ENCODE measurements at places on chromosomes 5 and 9.

DNA sequence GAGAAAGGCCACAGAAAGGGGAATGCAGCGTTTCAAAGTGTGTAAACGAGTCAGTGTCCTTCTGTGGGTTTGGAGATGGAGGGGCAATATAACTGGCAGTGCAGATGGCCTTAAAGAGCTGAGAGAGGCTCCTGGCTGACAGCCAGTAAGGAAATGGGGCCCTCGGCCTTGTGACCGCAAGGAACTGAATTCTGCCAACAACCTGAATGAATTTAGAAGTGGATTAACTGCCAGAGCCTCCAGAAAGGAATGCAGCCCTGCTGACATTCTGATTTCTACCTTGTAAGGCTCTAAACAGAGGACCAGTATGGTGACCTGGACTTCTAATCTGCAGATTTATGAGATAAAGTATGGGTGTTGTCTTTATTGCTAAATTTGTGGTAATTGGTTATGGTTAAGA lies 17.5 kb upstream of the NREP start:
- no peak for DNase-seq

GRCh38 chr5:176379881-176380280 lies 8.5 kb downstream of the NOP16 start:
- DNase-seq = no peak

DNA sequence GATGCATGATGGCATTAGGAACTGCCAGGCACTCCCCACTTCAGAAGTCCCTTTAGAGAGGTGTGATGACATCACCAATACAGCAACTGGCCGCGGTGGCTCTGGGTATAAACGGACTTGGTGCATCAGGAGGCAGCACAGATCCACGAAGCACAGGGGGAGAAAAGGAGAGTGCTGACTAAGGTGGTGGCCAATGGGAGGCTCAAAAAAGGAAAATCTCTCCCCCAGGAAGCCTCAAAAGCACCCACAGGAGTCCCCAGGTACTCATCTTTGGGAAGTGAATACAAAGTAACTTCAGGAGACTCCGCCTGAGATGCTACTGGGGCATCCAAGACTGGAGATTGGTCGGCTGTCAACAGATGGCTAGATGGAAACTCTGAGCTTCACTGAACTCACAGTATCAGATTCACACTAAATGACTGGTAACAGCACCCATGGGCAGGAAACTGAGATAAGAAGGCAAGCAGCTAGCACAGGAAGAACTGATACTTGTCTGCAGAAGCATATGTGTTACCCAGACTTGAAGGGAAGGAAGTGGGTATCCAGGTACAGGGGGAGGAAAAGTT lies 7.6 kb downstream of the TTC39B start:
- peak; percentile 18 for DNase-seq

GRCh38 chr9:104833696-104834095 lies 69.8 kb downstream of the NIPSNAP3B start:
- no peak for DNase-seq

DNA sequence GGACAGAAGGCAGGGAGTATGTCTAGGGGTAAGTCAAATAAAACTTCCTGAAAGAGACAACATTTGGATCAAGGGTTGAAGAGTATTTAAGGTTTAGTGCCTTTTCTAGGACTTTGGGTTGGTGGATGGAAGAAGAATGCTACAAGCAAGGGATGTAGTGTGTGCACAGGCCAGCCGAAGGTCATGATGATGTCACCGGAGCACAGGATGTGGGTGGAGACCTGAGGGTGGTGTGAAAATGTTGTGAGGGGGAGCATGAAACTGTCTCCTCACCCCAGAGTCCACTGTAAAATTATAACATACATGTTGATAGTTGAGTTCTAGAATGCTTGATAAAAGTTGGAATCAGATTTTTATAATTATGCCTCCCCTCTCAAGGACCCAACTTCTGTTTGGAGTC lies 553.3 kb upstream of the SGCD start:
- no peak for DNase-seq

- no peak for DNase-seq
Observed at GRCh38 chr5:141686648-141687416, 4.8 kb upstream of the ARAP3 start.

DNA sequence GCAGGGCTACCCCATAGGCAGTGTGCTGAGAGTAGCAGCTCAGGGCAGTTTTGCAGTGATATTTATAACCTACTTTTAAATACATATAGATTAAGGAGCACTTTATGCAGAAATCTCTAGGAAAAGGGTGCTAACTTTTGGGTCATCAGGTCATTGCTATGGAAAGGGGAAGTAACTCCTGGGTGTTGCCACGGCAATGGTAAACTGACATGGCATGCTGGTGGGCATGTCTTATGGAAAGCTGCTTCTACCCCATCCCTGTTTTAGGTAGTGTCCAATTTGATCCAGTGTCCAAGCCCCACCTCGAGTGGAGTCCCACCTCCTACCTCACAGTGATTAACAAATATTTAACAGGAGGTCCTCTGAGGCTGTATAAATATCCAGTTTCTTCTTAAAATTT lies 56.8 kb upstream of the XPA start:
- no peak for DNase-seq

DNA sequence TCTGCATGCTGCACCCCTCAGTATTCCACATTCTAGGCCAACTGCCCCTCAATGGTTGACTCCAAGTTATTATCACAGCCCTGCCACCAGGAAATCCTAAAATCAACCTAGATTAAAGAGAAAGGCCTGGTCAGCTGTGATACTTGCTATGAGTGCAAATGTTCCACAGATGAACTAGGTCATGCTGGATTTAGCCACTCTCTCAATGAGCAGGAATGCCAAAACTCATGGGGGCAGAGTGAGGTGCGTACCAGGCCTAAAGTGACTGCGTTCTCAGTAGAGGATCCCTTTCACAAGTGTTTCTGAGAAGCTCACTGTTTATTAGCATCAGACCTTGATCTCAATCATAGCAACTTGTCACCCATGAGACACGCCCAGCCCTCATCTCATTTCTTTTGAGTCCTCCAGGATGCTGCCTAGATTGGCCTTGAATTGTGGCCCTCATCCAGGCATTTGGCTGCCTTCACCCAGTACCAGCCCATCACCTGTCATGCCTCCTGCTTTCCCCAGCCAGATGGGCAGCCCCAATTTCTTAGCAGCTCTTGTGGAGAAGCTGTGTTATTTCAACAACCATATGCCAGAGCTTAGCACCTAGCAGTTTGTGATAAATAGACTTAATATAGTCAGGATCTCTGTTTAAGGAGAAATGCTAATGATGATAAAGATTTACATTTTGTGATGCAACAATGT lies 383.9 kb downstream of the CTNND2 start:
- DNase-seq = no peak

DNA sequence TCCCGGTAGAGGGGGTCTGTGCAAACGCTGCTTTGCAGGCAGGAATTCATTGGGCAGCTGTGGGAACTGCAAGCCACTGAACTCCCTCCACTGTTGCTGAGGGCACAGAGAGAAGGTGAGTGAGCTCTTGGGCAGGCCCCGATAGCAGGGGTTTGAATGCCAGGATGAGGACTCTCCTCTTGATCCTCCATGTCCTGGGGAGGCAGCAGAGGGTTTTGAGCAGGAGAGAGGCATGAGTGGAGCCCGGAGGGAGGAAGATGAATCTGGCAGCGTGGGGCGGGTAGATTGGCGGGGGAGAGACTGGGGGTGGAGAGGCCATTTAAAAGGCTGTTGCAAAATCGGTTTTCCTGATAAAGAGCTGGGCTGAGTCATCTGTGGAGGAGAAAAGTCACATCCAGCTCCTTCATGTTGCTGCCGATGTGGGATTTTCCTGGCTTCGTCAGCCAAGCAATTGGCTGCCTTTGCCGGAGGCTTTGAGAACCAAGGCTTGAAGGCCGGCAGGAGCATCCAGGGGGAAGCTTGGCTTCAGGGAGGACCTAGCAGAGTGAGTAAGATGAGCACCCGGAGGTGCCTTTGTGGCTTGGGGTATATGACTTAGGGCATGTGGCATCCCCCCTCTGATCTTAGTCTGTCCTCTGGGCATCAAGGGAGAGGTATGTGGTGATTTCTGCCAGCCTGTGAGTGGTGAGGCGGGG lies at the start of gene SYNPO:
Gene SYNPO, plus strand, starts transcription at position 350 of the 695 bp plus-strand sequence. CDS start 7,616 bp downstream, outside the sequence.
- DNase-seq = no peak

GRCh38 chr5:7330256-7330655 lies 65.7 kb upstream of the ADCY2 start:
- no peak for DNase-seq

DNA sequence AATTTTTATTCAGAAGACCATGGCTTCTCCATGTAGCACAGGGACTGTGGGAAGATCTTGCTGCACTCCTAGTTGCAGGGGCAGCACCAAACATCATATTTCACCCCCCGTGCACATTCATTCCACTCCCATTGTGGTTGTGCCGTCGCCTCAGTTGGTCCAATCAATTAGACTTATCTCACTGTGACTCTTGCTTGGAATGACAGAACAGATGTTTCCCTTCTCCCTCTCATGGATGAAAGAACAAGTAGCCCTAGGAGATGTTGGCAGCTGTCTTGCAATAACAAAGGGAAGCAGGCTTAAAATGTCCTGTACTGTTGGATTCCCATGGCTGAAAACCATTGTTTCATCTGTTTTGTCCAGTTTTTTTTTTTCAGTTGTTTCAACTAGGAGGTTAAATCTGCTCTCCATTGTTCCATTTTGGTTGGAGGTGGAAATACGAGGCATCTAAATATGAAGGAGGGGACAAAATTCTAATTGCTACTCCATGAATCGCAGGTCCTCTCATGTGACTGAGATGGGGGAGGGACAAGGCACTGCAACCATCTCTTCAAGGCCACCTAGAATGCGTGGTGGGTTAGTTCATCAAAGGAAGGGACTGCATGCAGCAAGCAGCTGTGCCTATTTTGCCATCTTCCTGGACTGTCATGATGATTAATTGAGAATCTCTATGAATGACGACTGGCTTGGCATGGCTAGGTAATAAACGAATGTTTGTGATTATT lies 214.4 kb downstream of the NSG2 start:
- no peak for DNase-seq

DNA sequence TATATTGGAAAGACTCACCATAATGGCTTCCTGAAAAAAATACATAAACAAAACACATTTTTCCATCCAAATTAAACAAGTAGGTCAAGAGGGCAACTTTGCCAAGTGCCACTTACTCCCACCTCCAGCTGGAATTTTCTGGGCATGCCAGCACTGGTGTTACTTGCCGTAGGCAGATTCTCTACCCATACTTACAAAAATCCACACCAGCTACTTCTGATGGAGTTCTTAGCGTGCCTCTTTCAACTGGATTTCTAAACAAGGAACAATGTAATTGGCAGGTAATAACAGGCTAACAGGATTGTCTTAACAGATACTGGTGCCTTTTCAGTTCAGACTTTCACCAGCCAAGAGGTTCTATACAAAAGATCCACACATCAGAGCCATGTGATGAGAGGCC lies 301.4 kb downstream of the MLLT3 start:
- DNase-seq = no peak

- DNase-seq = no peak
Observed at GRCh38 chr5:79225026-79225425, 10.9 kb upstream of the JMY start.

DNA sequence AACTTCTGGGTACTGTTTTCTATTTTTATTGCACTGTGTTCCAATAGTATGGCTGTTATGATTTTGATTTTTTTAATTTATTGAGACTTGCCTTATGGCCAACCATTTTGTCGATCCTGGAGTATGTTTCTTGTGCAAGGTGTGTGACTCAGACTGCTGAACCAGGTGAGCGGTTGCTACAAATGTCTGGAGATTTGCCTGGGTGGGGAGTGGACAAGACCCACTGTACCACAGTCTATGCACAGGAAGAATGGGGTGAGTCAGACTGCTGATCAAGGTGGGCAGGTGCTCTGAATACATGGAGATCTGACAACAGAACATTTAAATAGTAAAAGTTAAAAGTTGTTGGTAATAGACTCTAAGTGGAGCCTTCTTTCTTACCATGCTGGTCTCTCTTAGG lies 609.2 kb downstream of the CSNK1G3 start:
- DNase-seq = no peak

GRCh38 chr9:32384364-32385151 lies at the start of gene ACO1:
ACO1 (plus strand) TSS chr9:32384643; CDS start chr9:32405507, 20,864 bp downstream.
- peak; percentile 89 for DNase-seq

GRCh38 chr5:179875741-179876609 lies 17.4 kb upstream of the MRNIP start:
- DNase-seq = no peak

DNA sequence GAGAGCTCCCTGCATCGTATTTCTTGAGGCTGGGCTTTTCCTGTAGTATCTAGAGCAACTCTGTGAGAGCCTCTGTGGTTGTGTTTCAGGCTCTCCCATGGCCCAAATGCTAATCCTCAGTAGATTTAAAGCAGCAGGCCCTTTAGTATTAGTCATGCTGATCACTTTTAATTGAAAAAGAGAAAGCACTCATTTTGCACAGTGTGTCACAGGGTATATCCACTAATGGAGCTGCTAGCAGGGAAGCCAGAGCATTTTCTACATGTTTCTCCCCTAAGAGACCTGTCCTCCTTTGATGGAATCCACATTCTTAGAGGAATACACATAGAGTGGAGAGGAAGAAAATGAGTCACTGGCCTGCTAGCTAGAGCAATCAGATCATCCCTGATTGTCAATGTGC lies 348.5 kb downstream of the TMEM232 start:
- DNase-seq = no peak

DNA sequence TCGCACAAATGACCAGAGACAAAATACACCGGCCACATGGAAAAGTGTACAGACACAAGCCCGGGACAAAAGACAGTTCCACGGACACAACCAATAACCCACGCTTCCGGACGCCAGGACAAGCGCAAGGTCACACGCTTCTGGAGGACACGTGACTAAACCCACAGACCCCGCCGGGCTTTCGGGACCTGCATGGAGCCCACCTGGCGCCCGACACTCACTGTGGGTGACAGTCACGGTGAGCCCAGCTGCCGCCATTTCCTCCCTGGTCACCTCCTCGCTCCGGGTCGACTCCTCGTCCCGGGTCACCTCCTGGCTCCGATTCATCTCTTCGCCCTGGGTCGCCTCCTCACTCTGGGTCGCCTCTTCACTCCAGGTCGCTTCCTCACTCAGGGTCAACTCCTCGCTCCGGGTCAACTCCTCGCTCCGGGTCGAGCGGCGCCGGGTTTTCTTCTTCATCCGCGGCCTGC lies 470 bp downstream of the BAG1 start:
- DNase-seq = peak; percentile 18

- DNase-seq = no peak
Observed at GRCh38 chr5:38996123-38996522, 78.1 kb downstream of the RICTOR start.

DNA sequence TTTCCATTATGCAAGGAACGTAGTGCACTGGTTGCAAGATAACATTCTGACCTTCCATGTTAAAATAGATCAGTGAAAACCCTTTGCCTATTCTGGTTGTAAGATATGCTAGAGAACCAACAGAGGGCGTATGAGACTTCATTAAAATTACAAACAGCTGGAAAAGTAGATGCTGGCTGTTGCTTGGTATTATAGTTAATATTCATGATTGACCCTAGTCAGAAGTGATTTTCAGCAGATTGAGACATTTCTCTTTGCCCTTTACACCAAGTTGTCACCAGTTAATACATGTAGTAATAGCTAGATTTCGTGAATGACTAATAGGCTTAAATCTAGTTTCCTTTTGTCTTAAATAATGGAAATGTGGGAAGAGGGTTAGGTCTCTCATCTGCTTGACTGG lies 13.8 kb upstream of the FGF18 start:
- no peak for DNase-seq

- DNase-seq = no peak
Observed at GRCh38 chr9:108270561-108270960, 585.2 kb downstream of the ACTL7B start.
